ENCODE measurements at places on chromosomes 1 and 21.

DNA sequence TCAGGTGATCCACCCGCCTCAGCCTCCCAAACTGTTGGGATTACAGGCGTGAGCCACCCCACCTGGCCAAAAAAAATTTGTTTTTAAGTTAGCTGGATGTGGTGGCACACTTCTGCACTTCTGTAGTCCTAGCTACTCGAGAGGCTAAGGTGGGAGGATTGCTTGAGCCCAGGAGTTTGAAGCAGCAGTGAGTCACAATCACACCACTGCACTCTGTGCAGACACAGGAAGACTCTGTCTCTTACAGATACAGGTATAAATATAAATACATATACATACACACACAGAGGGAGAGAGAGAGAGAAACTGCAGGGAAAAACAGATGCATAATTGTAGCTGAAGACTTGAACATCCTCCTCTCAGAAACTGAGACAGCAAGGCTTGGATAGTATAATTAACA lies 34.8 kb upstream of the EPS15 start:
- DNase-seq, result no peak

DNA sequence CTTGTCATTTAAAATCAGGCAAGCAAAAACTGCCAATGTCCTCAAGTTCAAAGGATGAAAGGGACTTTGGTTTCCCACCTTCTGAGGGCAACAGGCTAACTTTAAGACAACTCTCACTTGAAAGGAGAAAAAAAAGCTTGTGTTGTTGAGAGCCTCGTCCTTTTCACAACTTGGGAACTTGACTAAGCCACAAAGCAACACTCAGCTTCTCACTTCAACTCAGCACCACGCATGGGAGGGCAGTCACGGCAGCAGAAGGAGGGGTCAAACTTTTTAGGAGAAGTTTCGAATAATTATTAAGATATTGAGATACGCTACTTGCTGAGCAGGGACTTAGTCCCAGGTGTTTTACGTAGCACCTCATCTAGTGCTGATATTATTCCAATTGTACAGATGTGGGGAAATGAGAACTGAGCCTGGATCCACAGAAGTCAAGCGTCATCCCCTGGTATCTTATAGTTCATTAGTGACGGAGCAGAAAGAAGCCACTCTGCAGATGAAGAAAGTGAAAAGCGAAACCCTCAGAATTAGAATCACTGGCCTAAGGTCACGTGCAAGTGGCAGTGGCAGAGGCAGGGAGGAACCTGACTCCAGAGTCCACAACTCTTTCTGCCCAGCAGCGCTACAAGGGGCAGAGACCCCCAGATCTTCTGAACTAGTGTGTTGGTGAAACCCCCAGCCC lies 83.6 kb downstream of the JAK1 start:
- no peak for DNase-seq

- no peak for DNase-seq
Measured at GRCh38 chr21:19830446-19830845, 1167.8 kb upstream of the NCAM2 start.

- no peak for DNase-seq
Measured at GRCh38 chr1:41358131-41359021, 2.9 kb upstream of the FOXO6 start.

- DNase-seq, result peak; percentile 66
Measured at GRCh38 chr1:8317647-8318381, at the start of gene SLC45A1. TSS of gene SLC45A1 (plus strand) at chr1:8318114. CDS start at chr1:8324330, 6,216 bp downstream.

DNA sequence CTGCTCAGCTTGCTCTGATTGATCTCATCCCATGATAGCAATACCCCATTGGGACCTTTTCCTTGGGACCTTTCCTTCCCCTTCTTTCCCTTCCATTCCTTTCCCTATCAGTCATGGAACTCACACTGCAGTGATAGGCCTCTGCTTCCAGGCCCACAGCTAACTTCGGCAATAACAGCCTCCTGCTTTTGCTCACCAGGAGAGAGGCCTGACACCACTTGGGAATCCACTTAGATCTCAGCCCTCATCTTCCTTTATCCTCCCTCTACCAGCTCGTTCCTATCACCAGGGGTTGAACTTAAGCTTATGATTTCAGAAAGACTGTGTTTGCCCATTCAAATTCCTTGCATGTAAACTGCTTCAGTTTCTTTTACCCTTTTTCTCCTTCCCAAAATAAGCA lies 11.0 kb upstream of the TIPRL start:
- no peak for DNase-seq

DNA sequence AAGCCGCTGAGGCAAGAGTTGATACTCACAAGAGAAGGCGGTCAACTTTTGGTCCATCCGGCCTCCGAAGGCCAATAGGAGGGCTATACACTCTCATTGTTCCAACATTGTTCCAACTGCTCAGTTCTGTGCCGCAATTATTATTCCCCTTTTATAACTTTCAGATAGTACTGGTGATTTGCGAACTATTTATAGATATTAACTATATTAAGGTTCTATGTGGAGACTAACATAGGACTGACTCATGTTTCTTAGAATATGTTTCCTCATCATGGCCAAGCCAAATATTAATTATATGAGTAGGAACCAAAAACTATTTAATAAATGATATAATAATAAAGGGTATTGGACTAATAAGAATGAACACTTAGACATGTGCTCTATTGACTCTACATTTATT lies 96.7 kb upstream of the LBR start:
- no peak for DNase-seq

DNA sequence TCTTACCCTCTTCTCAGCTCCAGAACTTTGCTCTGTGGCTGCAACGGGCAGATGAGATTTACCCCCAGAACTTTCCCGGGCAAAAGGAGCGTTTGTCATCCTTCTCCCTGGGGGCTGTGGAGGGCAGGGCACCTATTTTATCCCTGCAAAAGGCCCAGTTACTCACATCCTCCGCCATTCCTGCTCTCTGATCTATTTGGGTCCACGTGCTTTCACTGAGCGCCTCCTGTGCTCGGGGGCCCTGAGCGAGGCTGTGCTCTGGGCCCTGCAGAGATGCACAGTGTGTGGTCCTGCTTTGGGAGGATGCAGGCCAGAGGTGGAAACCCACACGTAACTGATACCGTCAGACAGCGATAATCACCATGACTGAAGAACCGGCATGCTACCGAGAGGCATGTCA lies 2.4 kb upstream of the CSMD2 start:
- no peak for DNase-seq

- DNase-seq, result no peak
Measured at GRCh38 chr1:42157667-42158066, 4.5 kb downstream of the GUCA2B start.

GRCh38 chr1:158509471-158510156 lies 37.6 kb downstream of the OR10R2 start:
- no peak for DNase-seq

DNA sequence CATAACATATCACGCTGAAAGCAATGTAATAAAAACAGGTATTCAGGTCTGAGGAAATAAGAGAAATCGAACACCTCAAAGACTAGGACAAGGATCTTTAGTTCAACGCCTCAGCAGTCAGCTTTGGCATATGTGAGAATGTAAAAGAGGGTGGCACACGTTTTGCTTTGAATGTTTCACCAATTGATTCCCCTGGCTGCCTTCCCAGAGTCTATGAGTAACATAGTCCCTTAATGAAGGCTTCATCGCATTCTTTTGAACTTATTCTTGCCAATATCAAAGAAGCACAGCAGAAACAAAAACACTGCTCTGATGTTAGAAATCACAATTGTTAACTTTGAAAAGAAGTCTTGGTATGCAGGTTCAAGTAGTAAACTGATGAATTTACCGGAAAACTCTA lies 764.8 kb downstream of the ADGRL2 start:
- DNase-seq, result no peak

DNA sequence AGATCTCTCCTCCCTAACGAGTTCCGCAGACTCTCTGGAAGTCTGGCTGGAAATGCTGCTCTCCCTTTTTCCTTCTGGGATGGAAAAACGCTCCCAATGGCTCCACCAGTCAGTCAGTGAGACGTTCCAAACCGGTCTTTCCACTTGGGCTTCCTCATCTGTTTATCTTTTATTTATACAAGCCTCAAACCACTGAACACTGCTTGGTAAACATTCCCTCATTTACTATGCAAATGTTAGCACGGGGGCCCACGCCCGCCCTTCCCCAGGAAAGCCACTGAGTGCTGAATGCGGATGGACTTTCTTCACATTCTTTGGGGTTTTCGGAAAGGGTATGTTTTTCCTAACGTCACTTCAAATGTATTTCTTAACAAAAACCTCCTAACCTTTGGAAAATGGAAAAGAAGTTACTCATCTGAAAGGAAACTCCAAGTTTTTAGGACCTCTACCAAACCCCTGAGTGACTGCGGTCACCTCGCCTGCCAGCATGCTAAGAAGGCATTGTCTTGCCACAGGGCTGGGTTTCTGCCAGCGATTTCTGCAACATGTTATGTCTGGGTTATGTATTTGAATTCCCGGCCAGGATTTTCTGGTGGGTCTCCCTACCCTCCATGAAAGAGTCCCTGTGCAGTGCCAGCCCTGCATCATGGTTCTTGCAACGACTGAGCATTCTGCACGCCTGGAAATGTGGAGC lies 14.0 kb upstream of the UMODL1 start:
- DNase-seq, result no peak

GRCh38 chr1:72442262-72442661 lies 159.9 kb upstream of the NEGR1 start:
- no peak for DNase-seq

DNA sequence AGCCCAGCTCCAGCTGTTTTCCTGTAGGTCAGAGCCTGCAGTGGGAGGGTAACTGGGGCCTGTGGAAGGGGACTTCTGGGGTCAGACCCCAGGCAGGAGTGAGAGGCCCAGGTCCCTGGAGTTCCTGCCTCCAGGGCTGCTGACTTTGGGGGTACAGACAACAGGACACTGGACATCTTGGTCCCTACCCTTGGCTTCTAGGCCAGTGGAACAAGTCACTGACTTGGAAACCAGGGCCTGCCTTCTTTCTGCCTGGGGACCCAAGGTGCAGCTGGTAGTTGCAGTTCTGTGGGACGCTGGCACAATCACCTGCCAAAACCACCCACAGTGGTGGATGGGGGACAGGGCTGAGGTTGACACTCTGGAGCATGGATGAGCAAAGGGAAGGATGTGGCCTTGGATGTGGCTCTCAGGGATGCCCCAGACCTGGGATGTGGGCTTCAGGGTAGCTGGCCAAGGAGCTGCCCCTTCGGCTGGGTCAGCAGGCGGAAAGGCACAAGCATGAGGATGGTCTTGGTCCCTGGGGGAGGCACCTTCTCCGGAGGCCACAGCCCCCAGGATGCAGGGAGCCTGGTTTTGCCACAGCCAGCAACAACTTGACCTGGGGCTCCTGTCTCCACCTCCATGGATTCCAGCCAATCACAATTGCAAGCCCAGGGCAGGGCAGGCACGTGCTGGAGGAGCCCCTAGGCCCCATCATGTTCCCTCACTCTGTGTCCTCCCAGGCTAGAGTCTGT lies 5.8 kb downstream of the JMJD4 start:
- DNase-seq, result no peak

DNA sequence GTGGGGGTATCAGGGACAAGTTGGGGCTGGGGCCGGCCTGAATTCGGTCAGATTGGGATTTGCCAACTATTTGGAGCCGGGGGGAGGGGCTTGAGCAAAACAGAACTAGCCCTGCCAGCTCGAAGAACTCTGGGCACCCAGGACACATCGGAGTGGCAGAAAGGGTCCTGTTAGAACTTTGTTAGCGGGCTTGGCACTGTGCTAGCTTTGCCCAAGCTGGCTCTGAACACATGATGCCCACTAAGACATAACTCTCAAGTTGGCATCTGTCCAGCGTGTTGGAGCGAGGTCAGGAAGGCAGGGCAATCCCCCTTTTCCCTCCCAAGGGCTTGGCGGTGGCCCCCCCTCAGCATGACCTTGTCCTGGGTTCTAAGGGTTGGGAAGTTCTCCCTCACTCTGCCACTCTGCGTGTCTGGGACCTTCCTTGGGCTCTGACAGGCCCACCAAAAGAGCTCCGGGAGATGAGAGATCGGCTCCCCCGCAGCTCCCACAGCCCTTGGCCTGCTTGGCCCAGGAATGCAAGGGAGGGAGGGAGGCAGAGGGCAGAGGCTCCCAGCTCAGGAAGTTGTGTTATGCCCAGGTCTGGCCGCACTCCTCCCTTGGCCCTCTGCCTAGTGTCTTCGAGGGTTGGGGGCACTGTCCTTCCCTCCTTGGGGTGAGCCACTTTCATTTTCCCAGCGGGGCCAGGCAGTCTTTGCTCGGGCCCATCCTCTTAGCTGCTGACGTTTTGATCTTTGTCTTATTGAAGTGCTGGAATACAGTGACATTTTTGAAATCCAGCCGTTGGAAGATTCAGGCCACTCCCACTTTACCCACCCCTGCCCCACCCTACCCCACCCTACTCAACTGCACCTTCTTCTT lies 1.2 kb downstream of the LMNA start:
- no peak for DNase-seq

DNA sequence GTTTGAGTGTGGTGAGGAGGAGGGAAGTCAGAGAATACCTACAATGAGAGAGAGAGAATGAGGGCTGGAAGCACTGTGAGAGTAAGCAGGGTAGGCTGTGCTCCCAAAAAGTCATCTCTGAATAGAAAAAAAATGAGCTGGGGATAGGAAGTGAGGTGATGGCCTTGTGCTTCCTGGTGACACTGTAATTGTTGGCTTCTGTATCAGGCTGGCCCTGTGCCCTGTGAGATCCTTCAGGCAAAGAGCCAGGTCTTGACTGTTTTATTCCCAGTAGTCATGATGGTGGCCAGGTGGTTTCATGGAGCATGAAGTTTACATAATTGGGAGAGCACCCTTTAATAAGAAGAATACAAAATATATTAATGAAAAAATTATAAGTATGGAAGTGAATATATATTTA lies 20.4 kb upstream of the SPATA6 start:
- no peak for DNase-seq

DNA sequence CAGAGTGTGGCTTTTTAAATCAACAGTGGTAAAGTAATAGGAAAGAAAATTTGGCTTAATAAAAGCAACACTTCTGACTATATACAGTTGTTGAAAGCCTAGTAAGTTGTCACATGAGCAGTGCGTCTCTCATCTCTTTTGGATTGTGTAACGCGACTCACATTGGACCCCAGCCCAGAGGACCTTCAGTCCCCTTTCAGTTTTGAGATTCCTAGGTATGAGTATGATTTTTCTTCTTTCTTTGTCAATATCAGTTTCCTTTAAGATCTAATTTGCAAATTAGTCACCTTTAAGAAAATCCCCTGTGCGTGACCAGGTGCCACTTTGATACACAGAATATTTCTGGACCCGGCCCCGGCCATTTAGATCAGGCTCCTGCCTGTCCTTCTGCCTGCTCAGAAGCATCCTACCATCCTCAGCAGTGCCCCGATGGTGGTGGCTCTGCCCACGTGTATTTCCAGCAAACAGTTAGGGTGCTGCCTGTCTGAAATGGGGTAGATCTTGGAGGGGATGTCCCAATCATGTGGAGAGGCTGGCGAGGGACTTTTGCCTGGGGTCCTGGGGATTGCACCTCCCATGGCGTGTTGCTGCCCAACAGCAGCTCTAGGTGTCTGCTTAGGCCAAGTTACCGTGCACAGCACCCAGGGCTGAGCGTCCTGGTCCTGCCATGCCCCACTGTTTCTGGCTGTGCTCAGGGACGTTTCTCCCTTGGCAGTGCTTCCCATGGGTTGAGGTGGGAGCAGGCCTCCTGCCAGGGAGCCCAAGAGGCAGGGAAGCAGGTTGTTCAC lies 21.1 kb downstream of the SNAP47 start:
- DNase-seq, result no peak

DNA sequence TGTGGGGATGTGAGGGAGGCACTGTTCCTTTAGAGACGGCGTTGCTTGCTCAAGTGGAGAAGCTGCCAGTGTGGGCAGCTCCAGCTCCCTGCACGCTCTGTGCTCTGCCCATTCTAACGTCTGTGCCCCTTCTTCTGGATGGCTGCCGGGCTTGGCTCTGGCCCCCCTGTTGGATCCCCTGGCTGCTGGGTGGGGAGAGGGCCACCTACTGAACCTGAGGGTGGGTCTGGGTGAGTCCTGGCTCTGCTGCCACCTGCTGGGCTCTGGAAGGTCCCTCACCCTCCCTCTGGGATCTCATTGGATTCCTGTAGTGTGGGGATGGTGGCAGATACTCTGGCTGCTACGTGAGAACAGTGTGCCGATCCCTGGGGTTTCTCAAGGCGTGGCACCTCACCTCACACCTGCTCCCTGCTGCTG lies 5.0 kb downstream of the PFKL start:
- peak; percentile 27 for DNase-seq
